ENCODE measurements at places on chromosomes 7 and 10.
A peak's percentile ranks its signal among the peaks of the same experiment; 100 is the strongest.

DNA sequence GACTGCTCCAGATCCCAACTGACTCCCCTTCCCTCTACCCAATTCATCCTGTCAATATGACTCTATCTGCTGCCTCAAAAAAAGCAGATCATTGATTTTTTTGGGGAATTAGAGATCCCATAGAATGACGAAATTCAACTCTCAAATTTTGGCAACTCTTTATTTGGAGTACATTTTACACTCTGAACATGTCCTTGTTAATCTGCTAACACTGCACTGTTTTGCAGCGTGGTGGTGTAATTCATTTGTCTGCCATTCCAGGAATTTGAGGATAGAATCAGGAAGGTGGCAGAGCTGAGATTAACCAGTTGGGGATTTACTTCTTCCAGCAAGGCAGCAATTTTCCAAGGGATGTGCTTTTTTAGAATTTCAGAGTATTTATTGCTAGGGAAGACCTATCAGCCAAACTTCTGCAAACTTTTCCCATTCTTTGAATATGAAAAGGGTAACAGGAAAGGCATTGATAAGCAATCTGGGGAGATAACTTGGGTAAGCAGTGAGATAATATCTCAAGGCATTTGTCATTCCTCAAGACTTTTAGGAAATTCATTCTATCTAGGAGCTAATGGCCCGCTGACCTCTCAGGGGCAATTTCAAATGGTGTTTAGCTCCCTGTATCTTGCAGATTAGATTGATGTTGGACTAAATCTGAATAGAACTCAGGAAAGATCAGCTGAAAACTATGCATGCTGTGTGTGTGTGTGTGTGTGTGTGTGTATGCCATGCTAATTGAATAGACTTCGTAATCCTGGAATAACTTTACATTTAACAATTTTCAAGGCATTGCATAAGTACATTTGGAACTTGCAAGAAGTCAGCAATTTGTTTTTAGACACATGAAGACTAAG lies 9.7 kb downstream of the BAMBI start:
- DNase-seq, result no peak

DNA sequence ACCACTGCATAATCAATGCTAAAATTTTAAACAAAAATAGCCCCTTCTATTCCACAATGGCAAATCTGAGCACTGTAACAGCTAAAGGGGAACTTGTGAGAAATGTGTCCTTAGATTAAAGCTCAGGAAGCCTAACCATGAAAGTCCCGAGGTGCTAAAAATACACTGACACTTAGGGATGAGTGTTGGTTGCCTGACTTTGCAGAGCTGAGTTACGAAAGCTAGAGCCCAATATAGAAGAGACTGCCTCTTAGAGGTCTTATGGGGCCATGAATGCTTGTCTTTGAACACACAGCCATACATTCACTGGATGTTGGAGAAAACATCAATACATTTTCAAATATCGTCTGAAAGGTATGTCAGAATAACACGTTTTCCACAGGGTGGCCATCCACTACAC lies 209.7 kb downstream of the LHFPL3 start:
- no peak for DNase-seq

DNA sequence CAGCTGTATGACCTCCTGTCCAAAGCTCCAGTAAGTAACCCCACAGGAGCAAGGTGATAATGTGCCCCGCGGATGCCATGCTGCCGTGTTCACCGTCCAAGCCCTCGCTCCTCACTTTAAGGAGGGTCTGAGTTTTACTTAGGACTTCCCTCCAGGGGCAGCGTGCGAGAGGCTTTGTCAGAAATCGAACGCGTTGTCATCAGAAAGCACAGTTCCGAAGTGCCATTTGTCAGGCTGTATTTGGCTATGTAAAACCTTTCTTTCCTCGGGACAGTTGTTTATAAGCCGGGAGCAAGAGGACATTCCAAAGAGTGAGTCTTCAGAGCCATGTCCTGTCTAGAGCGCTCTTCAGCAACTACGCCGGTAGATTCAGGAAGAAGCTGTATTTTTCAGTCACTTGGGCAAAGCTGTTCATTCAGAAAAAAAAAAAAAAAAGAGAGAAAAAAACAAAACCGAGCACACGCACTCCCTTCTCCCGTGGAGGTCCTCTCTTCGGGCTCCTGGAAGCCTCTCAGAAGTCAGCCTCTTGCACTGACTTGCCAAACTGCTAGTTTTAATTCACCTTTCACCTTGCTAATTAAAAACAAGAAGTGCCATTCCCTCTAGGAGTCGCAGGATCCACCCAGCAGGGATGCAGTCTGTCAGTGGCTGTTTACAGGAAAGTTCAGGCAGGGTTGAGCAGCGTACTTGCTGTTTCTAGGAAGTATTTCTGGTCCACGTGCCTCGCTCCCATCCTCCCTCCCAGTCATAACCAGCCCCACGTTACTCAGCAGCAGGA lies at the start of gene SEMA3E:
SEMA3E (minus strand) TSS at position 676 of the 778 bp plus-strand sequence.
- DNase-seq, result no peak

GRCh38 chr10:12829831-12830390 lies 171.6 kb downstream of the CCDC3 start:
- DNase-seq, result no peak

DNA sequence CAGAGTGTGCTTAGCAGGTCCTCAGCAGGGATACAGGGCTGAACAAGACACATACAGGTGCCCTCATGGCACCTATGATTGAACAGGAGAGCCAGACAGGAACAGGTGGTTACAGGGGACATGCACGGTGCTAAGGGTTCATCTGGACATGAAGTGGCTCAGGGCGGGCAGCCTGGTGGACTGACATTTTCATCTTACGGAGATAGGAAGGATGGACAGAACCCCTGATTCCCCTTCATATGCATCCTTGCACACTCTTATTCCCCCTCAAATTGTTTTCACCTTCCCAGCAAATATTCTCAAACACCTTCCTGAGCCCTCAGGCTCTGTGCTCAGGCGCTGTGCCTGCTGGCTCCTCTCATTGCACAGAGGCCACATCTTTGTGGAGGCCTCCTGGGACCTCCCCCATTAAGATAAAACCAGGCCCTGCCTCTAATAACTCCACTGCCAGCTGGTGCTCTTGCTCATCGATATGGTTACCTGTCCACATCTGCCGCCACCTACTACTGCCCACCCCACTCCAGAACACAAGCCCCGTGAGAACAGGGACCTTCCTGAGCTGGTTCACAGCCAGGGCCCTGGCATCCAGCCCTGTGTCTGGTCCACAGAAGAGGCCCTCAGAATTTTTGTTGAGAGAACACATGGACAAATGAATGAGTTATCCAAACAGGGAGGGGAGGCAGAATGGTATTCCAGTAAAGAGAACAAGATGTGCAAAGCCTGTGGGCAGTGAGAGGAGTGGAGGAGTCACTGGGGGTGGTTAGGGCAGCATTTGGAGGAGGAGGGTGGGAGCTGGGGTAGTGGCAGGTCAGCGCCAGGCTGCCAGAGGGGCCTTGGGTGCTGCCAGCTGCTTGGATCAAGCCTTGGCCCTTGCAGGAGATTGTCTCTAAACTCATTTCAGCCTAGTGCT lies 68.9 kb upstream of the AQP1 start:
- no peak for DNase-seq

- no peak for DNase-seq
Observed at GRCh38 chr7:115009736-115010440, 88.0 kb downstream of the MDFIC start.

DNA sequence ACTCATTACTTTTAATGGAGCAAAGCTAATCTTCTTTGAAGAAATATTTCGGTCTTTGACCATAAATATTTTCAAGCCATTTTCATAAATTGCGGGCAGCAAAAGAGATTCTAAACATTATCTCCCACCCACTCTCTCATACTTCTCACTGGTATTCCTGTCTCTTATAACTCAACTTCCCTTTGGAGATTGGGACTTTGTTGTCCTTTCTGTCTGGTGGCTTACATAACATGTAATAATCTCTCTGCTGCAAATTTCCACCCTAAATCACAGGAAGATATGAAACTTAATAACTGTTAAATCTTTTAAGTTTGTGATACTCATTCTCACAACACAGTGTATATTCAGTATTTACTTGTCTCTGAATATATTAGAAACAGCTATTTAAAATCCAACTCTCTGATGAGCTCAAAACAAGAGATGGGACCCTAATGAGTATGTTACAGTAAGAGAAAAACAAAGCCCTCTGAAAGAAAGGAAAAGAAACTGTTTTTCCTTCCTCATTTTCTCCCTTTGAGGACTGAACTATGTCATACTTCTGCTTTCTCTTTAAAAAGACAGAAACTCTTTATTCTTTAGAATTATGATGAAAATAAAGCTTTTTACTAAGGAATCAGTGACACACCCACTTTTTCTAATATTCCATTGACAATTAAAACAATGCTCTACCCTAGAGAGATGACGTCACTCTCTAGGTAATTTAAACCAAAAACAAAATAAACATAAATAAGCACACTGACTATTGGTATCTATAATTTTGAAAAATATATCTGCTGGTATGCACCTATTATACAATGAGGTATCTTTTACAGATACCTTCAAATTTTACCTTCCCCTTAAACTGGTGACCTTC lies 14.7 kb downstream of the CALCR start:
- DNase-seq, result no peak

DNA sequence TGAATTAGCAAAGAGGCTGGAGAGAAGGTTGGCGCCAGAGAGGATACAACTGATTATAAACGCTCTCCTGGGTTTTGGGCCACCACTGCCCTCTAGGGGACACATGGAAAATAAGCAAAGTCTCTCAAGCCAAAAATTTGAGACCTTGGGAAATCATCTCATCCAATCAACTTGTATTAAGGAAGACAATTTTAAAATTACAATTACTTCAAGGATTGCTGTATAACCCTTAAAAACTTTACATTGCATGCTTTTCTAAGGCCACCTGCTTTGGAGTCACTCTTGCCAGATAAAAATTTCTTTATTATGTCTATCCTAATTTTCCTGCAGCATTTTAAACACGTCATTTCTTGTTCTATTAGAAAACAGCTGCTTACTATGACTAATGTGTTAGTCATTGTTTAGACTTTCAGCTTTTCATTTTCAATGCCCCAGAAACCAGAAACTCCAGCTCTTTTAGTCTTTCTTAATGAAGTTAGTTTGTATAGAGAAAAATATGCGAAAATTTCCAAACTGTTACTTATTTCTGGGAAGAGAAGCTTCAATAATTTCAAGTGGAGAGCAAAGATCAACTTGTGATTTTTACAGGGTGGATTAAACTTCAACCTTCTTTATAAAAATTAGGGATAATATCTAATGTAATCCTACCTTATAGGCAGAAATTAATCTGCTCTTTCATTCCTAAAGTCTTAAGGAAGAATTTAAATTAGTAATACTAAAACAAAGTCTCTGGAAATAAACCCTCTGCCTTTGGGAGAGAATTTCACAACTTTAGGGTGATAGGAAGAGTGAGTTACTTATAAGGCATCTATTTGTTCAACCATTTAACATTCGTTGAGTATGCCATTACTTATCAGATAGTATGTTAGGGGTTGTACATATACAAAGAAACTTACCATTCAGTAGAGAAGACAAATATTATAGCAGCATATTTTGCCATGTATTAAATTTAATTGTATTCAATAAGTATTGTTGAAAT lies 20.6 kb upstream of the RHOBTB1 start:
- DNase-seq, result peak; percentile 24

DNA sequence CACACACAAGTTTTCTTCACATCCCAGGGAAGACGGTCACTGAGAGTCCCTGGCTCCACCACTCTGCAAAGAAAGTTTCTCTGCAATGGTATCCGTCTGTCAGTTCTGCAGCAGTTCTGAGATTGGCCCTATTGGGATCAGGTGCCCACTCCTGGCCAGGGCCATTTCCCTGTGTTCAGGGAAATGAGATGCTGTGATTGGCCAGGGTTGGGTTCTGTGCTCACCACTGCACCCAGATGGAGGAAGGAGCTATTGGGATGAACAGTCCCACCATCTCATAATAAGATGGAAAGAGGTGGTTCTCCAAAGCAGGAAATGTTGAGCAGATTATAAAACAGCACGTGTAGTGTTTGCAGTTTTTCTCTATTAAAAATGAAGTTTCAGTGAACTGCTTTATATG lies 13.3 kb upstream of the PIP4K2A start:
- no peak for DNase-seq

DNA sequence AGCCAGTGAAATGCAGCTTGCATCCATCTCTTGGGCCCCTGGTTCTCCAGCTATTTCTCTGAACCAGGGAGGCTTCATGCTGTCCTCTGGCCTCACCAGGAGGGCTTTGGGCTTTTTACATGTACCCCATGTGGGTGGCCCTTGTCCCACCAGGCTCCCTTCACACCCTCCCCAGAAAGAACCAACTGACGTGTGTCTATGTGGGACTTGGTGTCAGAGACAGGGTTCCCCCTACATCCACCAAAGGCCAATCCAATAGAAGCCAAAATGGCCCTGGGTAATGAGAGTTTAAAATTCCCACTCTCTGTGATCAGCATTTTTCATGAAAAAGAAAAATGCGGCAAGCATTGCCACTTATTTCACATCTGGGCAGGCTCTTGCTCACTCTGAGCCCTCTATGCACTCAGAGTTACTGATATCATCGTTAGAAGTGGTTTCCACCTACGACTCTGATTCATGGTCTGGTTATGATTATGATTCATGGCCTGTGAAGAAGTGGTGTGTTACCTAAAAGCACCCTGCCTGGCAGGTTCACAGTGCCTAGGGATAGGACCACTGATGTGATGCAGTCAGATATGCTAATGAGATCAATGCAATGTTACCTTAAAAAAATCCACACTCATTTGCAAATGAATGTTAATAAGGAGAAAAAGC lies 133.5 kb downstream of the BUB3 start:
- no peak for DNase-seq

DNA sequence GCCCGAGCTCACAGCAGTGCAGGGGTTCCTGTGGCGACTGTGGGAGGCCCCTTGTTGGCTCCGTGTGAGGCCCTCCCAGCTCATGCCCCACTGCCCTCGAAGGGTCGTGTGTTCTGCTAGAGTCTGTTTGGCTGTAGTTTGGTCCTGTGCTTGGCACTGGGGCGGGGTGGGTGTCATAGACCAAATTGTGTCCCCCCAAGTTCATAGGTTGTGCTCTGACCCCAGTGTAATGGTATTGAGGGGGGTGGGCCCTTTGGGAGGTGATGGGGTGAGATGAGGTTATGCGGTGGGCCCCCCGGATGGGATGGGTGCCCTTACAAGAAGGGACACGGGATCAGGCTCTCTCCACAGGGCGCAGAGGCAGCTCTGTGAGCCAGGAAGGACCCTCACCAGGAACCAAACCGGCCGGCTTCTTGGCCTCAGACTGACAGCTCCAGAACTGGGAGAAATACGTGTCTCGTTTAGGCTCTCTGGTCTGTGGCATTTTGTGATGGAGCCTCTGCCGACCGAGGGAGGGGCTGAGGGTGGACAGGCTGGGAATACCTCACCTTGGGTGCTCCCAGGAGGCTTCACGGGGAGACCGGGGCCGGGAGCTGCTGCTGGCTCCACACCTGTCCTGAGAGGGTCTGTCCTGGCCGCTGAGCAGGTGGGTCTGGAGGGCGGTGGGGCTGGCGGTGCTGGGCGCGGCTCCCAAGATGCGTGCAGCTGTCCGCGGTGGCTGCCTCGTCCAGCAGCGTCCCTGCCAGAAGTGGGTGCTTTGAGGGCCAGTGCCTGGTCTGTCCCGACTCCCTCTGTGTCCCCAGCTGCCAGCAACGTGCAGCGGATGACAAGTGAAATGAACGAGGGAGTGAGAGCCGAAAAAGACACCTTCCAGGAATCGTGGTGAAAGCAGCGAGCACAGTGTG lies 89.4 kb downstream of the INPP5A start:
- no peak for DNase-seq

Measured in central memory CD4-positive, alpha-beta T cell (primary cell).